ENCODE measurements at places on chromosomes 7 and 10.

GRCh38 chr7:141333459-141333858, 217.8 kb upstream of the AGK start:
- no peak for DNase-seq

DNA sequence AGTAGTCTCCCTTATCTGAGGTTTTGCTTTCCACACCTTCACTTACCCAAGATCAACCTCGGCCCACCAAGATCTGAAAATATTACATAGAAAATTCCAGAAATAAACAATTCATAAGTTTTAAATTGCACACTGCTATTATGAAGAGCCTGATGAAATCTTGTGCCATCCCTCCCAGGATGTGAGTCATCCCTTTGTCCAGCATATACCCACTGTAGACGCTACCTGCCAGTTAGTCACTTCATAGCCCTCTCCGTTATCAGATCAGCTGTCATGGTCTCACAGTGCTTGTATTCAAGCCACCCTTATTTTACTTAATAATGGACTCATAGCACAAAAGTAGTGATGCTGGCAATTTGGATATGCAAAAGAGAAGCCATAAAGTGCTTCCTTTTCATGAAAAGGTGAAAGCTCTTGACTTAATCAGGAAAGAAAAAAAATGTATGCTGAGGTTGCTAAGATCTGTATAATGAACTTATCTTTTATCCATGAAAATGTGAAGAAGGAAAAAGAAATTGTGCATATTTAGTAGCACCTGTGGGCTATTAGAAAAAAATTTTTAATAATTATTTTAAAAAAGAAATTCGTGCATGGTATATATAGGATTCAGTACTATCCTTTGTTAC, 9.8 kb upstream of the MRPS16 start:
- no peak for DNase-seq

- DNase-seq: peak; percentile 46
Observed at GRCh38 chr10:48804740-48805182, 120.1 kb downstream of the WDFY4 start.

DNA sequence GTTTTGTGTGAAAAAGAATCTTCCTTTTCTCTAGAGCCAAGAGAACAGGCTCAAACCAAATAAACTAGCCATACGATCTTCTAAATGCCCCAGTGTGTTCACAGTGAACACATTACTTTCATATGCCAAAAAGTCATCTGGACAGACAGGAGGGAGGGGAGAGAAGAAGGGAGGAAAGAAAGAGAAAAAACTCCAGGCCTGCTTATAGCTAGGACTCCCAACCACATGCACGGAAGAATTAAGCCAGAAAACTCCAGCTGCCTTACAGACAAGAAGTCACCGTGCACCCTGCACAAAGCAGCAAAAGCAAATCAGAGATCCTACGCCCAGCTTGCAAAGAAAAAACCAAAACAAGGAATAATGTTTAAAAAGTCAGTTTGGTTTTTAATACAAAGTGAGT, 34.3 kb downstream of the SNX8 start:
- DNase-seq: peak; percentile 68

GRCh38 chr7:35801392-35802101, 690 bp downstream of the SEPTIN7 start:
- DNase-seq: peak; percentile 75

DNA sequence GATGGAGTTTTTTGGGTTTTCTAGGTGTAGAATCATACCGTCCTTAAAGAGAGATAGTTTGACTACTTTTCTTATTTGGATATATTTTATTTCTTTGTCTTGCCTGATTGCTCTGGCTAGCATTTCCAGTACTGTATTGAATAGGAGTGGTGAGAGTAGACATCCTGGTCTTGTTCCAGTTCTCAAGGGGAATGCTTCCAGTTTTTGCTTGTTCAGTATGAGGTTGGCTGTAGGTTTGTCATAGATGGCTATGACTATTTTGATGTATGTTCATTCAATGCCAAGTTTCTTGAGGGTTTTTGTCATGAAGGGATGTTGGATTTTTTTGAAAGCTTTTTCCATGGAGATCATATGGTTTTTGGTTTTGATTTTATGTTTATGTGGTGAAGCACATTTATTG, 676.9 kb downstream of the SUGCT start:
- DNase-seq: no peak

DNA sequence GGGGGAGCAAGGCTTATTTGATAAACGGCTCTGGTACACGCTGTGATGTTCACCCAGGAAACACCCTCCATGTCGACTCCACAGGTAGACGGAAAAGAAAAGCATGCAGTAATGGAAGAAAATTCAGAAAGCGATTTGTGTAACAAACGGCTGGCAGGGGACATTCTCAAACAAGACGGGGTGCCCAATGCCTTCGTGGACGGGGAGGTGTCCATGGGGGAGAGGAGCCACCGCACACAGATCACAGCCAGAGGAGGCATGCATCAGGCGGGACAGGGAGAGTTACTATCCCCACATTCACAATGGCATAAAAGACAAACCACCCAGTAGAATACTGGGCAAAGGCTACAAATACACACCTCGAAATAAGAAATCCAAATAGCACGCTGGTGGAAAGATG, 20.1 kb downstream of the CNPY1 start:
- DNase-seq: no peak

DNA sequence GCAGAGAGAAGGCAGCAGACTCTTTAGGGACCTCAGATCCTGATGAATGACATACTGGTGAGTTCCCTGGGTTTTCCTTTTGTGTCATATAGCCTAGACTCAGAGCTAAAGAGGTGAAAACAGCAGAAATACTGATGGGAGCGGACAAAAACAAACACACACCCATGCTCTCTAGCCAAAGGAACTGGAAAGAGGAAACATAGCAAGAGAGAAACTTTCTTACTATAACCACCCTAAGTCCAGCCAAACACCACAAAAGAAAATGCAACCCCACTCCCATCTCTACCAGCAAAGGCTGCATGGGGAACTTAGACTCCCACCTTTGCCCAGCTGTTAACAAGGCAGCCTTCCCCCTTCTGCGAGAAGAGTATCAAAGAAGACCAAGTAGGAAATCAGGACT, 16.3 kb downstream of the GSAP start:
- no peak for DNase-seq

DNA sequence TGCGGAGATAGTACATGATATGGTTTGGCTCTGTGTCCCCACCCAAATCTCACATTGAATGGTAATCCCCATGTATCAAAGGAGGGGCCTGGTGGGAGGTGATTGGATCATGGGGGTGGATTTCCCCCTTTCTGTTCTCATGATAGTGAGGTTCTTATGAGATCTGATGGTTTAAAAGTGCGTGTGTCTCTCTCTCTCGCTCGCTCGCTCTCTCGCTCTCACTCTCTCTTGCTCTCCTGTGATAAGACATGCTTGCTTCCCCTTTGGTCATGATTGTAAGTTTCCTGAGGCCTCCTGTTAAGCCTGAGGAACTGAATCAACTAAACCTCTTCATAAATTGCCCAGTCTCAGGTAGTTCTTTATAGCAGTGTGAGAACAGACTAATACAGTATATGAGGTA, 171.9 kb downstream of the NSUN6 start:
- no peak for DNase-seq

DNA sequence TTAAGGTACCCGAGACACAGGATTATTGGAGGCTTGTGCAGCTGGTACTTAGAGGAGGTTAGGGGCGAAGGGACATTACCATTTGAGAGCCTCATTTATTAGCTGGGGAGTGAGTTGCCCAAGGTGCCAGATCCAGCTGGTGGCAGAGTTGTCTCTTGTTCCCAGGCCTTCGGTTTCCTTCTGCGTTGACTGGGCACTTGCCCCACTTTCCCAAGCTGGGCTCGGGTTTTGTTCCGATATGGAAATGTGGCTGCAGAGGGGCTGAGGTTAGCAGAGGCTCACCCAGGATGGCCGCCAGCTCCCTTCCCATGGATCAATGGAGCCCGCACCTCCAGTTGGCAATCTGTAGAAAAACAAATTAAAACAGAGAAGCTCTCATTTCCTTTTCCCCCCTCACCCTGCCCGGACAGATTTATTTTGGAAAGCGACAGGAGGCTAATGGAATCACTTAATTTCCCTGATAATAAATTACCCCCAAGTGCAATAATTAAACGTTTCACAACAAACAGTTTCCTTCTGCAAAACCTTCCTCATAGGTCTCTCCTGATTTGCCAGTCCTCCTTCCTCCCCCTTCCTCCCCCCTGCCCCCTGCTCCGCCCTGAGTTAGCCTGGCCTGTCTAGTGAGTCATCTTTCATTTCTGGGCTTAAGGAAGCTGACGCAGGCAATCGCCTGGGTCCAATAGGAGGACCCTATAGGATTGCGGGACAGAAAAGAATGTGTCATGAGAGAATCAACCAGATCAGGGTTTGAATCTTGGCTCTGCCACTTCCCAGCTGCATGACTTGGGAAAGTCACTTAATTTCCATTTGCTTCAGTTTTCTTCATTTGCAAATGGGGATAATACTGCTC, 51.7 kb downstream of the ADRA2A start:
- peak; percentile 33 for DNase-seq

GRCh38 chr10:92328993-92329392, 38.0 kb downstream of the MARCHF5 start:
- DNase-seq: no peak

- DNase-seq: no peak
Observed at GRCh38 chr10:75647675-75648074, 216.3 kb downstream of the LRMDA start.

- no peak for DNase-seq
Observed at GRCh38 chr10:118506671-118507590, 88.5 kb downstream of the PRLHR start.

GRCh38 chr10:74936577-74937265, 110.3 kb downstream of the KAT6B start:
- peak; percentile 29 for DNase-seq

GRCh38 chr10:119313644-119314043, 106.3 kb downstream of the GRK5 start:
- DNase-seq: no peak

DNA sequence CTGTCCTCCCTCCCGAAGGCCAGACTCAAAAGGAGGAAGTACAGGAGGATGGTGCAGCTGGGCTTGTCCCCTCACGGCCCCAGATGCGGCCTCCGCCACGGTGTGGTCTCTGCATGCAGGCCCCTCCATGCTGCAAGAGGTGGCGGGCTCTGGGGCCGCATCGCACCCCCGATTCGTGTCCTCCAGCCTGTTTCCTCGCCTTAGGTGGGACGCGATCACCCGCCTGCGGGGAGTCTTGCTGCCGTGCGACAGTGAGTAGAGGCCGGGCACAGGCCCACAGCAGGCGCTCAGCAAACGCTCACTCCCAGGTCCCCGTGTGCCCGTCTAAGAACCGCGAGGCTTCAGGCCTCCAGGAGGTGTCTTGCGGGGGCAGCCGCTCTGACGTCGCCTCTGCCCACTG, 13.9 kb upstream of the FAM20C start:
- no peak for DNase-seq

GRCh38 chr7:140726281-140726680, 29.8 kb downstream of the NDUFB2 start:
- no peak for DNase-seq

DNA sequence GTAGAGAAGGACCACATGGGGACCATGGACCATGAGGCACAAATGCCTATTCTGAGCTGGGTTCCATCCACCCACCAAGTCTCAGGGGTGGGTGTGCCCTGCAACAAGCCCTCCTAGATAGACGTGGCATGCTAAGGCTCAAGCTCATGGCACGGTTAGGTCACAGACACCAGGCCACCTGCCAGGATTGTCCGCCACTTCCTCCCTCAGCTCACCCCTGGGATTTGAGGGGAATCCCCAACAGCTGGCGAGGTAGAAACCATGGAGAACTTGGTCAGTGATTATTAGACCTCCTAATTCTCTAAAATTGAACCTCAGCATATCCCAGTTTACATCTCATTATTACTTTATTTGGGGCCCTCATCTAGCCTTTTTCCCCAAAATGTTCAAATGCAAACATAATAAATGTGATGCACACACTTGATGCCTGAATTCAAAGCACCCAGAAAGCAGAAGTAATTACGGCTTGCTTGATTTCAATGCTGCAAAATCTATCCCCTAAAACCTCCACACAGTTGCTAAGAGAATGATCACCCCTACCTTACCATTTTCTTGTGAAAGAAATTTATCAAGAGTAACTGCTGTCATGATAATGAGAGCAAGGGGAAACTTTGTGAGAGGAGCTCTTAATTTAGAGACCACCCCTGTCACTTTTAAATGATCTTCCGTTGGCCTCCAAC, 366.6 kb upstream of the PFKP start:
- DNase-seq: no peak

- DNase-seq: no peak
Observed at GRCh38 chr7:13047061-13047460, 359.6 kb downstream of the ARL4A start.

- DNase-seq: no peak
Observed at GRCh38 chr7:98681951-98682350, 64.9 kb downstream of the NPTX2 start.

- DNase-seq: no peak
Observed at GRCh38 chr7:78792006-78792405, 661.5 kb downstream of the MAGI2 start.

GRCh38 chr7:150716368-150716767, at the start of gene GIMAP1:
TSS of gene GIMAP1 (plus strand) at chr7:150716613. CDS start at chr7:150719048, 2,435 bp downstream.
- peak; percentile 38 for DNase-seq

DNA sequence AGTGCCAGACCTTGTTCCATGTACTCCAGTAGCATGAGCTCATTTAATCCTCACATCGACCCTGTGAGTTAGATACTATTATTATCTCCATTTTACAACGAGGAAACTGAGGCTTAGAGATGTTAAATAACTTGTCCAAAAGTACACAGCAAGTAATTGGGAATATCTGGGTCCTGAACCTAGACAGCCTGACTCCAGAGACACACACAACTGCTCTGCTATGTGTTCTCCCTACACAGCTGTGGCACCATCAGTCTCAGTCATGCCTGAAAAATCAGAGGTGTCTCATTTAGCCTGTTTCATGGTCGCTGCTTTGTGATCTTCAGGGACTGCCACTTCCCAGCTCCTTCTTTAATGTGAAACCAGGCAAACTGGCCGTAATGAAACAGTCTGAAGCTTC, 56.5 kb downstream of the COL1A2 start:
- DNase-seq: no peak

GRCh38 chr10:88100281-88100680, 236.9 kb downstream of the PTEN start:
- no peak for DNase-seq

GRCh38 chr7:99141841-99142726, 1.8 kb downstream of the SMURF1 start:
- DNase-seq: peak; percentile 84

DNA sequence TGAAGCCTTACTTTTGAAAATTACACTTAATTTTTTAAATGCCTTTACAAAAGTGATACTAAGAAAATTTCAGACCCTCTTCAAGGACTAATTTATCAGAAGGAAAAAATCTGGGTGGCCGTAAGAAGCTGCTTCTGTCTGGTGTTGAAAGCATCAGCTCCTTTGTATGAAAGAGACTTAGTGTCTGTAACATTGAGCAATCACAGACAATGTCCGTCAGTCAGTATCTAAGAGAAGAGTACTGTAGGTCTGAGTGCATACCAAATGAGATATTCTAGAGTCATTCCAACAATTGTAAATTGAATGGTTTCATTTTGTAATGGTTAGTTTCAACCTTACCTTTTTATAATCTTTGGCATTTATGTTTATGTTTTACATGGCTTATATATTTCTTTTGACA, 11.1 kb upstream of the MDFIC start:
- no peak for DNase-seq

GRCh38 chr10:124493214-124493882, 31.7 kb downstream of the LHPP start:
- DNase-seq: no peak
